ENCODE measurements at places on chromosomes 1 and 21.

DNA sequence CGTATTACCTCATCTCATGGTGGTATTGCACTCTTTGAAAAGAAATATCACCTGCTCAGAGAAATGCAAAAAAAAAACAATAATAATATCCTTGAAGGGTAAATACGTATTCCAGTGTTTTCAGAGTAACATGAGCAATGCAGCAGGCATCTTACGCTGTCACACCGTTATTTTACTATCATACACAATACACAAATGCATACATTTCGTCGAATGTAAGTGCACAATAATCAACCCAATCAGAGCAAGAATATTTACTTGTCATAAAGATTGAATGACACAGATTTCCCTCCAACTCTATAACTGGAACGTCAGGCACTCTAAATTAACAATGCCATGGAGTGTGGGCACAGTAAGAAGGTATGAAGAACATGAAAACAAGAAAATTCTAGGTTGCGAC lies 1050.1 kb downstream of the PLA2G4A start:
- H3K27me3 ChIP-seq, result no peaks in the 10 kb centered on the region
- no peak overlapping the region for H3K27ac ChIP-seq
- no peaks in the 10 kb centered on the region for H3K36me3 ChIP-seq

DNA sequence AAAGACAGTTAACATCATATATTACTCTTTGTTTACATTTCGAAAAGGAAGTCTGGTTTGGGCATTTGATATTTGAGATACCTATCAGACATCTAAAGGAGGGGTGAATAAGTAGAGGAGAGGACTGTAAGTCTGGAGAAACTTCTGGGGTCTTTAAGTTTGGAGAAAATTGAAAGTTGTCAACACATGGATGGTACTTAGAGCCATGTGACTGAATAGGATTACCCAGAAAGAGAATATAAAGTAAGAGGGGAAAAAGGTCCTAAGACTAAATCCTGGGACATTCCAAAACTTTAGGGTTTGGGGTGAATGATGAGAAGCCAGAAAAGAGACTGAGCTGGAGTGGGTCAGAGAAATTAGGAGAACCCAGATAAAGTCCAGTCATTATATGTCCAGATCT lies 10.1 kb upstream of the RNF2 start:
- peaks cover 4% of the 10 kb centered on the region for H3K4me1 ChIP-seq
- H3K27ac ChIP-seq, result no peak overlapping the region
- no peak overlapping the region for H3K4me3 ChIP-seq
- no peak for DNase-seq
- no peaks in the 10 kb centered on the region for H3K36me3 ChIP-seq

- peak within 1 kb of the TSS; percentile 31 for H3K27ac ChIP-seq
- peaks cover 32% of the 10 kb centered on the region for H3K36me3 ChIP-seq
- H3K4me3 ChIP-seq, result no peak within 1 kb of the TSS
- no peaks in the 10 kb centered on the region for H3K4me1 ChIP-seq
Measured at GRCh38 chr1:154206196-154206595, at the start of gene CFAP141. TSS of gene CFAP141 (minus strand) at chr1:154206333. CDS start at chr1:154206307, 26 bp downstream.

- no peaks in the 10 kb centered on the region for H3K4me1 ChIP-seq
- H3K27me3 ChIP-seq, result no peaks in the 10 kb centered on the region
- H3K36me3 ChIP-seq, result no peaks in the 10 kb centered on the region
- H3K4me3 ChIP-seq, result no peak overlapping the region
- no peak for DNase-seq
- H3K27ac ChIP-seq, result no peak overlapping the region
Measured at GRCh38 chr21:24308183-24308582, 1299.1 kb downstream of the MRPL39 start.

DNA sequence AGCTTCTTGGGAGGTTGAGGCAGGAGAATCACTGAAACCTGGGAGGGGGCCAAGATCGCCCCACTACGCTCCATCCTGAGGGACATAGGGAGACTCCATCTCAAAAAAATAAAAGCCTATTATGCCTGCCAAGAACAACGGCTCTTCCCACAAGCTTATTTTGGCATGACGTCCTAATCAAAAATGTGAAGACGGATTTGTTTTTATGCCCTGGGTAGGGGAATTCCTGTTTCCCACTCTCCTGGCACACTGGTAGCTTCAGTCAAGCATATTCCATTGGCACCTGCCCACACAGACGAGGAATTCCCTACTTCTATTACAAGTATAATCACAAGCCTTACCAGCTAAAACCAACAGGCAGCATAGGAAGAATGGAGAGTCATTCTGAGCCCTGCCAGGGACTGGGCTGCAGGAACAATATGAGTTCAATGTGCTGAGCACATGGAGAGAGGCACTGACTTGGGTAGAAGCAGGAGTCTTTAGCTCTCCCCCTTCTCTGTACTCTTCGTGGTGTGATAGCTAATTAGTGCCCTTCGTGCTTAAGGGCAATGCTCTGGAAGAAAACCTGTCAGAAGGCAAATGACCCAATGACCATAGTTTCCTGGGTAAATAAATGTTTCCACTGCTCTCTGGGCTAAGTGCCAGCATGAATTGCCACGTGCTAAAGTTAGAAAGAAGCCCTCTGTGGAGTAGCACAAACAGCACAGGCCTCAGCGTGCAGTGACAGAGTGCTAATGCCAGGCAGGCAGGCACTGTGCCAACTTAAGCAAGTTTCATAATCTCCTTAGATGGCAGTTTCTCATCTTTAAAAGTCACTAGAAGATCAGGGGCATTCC lies 16.8 kb downstream of the TNFSF4 start:
- H3K36me3 ChIP-seq, result peaks cover 6% of the 10 kb centered on the region
- H3K4me1 ChIP-seq, result peaks cover 39% of the 10 kb centered on the region
- H3K4me3 ChIP-seq, result peak overlapping the region; percentile 2
- peak; percentile 90 for DNase-seq
